ENCODE measurements at places on chromosomes 6 and 20. TPM values are rescaled to one million over a fixed set of nuclear protein-coding genes. Genes with fewer than 3 reads are reported as not detected.

DNA sequence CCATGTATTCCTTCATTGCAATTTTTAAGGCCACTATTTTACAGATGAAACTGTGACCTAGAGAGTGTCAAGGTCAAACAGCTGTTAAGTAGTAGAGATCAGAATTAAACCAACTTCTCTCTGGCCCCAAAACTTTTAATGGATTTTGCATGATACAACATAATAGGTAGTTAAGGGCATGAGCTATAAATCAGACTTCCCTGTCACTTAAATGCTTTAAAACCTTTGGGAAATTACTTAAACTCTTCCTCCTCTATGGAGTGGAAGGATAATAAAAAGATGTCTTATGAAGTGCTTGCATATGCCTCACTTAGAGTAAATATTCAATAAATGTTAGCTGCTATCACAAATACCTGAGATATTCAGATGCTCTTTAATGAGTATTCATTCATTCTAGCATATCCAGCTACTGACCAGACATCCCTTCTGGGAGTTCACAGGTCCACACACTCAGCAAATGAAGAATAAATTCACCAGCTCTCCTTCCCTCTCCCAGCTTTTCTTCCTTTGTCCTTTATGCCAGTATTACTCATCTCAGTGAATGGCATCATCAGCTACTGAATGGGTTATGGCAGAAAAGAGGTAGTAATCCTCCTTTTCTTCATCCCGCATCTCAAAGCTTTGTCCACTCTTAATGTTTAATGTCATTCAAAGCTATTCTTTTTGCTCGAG lies 36.2 kb downstream of the EYA4 start:
- no peak for DNase-seq

DNA sequence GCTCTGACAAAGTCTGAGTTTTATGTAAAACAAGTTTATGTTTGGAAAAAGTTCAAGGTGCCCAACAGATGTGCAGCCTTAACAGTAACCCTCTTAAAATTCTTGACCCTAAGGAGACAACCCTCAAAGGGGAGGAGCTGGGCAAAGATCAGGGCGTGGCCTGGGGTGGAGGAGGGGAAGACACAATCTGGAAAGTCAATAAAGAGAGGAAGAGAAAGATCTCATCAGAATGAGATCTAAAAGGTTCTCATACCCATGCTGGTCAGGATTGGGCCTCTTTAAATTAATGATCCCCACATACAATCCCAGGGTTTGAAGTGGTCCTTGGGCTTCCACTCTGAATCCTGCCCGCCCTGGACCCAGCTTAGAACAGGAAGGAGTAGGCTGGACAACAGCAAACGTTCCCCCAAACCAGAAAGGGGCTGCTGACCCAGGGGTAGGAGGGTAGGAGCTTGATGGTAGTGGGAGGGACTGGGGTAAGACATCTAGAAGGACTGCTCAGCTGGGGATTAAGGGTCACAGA lies 33.0 kb downstream of the FOXP4 start:
- peak; percentile 83 for DNase-seq

DNA sequence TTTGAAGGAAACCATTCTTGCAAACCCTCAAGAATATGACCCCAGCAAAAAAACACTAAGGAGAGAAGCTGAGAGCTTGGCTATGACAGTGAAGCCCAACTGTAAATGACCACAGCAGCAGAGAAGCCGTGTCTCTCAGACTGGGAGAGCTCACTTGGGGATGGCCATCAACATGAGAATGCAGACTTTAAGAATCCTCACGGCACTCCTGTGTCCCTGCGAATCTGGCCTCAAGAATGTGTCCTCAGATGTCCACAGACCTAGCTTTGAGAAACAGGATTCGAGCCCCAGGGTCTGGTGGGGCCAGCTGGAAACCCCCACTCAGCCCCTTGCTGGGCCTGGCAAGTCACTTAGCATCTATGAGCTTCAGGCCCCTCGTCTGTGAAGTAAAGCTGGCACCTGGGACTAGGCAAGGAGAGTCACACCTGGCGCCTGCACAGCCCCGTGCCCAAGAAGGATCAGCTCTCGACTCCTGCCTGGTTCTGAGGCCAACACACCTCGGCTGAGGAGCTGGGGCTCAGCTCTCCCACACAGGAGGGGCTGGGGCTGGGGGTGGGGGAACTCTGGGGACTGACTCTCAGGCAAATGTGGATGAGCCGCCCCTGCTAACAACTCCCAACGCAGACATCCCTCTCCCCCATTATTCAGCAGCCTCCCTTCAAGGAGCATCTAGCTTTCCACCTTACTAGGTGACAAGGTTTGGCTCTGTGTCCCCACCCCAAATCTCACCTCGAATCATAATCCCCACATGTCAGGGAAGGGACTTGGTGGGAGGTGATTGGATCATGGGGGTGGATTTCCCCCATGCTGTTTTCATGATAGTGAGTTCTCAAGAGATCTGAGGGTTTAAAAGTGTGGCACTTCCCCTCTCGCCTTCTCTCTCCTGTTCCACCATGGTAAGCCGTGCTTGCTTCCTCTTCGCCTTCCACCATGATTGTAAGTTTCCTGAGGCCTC lies 97.7 kb downstream of the GRM4 start:
- no peak for DNase-seq

DNA sequence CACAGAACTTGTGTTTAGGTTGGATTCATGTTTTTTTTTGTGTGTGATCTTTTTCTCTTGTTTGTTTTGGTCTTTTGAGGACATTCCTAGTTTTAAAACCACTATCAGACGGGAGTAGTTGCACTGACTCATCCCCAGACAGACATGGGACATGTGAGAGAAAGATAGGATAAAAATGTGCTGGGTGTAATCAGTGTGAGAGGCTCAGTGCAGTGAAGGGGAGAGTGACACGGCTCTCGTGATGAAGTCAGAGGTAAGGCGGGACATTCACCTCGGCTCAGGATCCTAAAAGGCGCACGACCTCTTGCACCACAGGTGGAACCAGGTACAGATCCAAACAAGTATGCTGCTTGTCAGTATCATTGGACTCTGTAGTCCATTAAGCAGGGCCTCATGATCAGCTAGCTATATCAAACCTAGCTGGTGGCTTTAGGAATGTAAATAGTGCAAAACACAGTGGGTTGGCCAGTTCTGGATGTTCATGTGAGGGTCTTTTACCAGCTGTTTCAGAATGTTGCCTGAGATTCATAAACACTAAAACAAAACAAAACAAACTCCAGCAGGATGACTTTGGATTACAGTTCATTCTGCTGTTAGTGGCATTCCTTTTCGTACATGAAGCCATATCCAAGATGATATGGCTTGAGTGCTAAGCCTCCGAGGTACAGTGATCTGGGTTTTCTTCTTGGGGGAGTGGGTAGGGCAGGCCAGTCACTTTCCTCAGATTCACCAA lies 18.0 kb downstream of the FOXO3 start:
- no peak for DNase-seq

Gene TNF
- total RNA-seq: 1.7 TPM

Gene RAMACL
- 0.92 TPM for total RNA-seq

Gene FOXS1
- total RNA-seq: not detected

Gene VSTM2L
- total RNA-seq: 2.6 TPM

Measured in mucosa of descending colon (tissue), 3 donors.